Transverse colon (tissue), 4 donors: ENCODE measurements at places on chromosomes 7 and 10. TPM values are rescaled to one million over a fixed set of nuclear protein-coding genes. Genes with fewer than 3 reads are reported as not detected.

Gene TMEM139
- 127 TPM for total RNA-seq

Gene EPHA1
- total RNA-seq: 28.4 TPM

Gene EPDR1
- 47.0 TPM for total RNA-seq

Gene MRC1
- total RNA-seq: 22.1 TPM

DNA sequence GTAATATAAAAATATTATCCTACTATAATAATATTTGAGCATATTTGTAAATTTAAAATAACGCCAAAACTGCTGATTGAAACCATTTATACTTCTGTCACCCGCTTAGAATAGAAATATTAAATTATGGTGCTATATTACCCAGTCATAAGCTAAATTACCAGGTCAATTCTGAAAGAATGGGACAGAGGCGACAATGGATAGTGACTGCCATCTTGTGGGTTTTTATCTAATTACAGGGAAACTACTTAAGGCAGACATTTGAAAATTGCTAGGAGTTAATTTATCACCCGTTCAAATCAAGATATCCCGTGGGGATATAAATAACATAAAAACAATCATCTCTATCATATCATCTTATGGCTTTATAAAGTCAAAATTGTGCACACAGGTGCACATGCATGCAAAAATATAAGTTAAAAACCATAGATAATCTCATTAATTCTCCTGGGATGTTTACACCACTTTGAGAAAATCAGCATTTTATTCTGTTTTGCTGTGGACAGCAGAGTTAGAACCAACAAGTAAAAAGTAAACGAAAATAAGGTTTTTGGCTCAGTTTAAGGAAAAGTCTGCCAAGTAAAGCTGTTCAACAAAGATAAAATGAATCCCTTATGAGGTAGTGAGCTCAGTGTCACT lies 41.3 kb upstream of the HPSE2 start:
- H3K36me3 ChIP-seq: no peaks in the 10 kb centered on the region
- H3K4me1 ChIP-seq: no peaks in the 10 kb centered on the region
- H3K27me3 ChIP-seq: peaks cover 3% of the 10 kb centered on the region
- H3K4me3 ChIP-seq: no peak overlapping the region

DNA sequence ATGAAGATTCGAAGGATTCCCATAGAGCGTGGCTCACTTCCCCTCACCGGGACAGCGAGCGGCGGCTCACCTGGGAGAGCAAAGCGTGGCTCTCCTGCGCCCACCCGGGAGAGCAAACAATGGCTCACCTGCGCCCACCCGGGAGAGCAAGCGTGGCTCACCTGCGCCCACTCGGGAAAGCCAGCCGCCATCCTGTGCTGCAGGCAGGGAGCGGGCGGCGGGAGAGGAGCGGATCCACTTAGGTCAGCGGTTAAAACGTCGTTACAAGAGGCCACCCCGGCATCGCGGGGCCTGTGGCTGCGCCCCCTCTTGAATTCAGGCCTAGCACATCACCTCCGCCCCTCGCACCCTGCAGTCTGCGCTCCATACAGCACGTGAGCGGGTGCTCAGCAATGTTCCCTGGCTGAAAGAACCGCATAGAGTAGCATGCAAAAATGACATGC lies 461 bp upstream of the FIGNL1 start:
- H3K27me3 ChIP-seq: no peaks in the 10 kb centered on the region
- H3K36me3 ChIP-seq: no peaks in the 10 kb centered on the region
- peaks cover 16% of the 10 kb centered on the region for H3K4me1 ChIP-seq

- H3K4me3 ChIP-seq: no peak overlapping the region
- H3K27ac ChIP-seq: no peak overlapping the region
- DNase-seq: no peak
- no peaks in the 10 kb centered on the region for H3K36me3 ChIP-seq
- H3K4me1 ChIP-seq: no peaks in the 10 kb centered on the region
Measured at GRCh38 chr10:89808842-89809241, 107.5 kb downstream of the KIF20B start.
